ENCODE measurements at places on chromosomes 1 and 21.

DNA sequence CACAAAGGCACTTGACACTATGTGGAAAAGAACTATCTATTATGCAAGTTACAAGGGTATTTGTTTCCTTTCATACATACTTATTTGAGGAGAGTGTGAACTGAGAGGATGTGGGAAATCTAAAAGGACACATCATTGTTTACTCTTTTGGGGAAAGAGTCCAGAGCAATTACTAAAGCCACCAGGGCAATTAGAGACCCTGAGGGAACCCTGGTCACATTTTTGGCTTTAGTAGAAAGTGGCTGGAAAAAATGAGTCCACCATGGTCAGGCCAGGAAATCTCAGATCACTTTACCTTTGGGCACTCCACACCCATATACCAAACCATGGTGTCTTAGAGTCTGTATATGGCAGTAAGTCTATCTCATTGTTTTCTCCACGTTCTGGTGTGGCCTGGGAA lies 243.3 kb downstream of the HLX start:
- DNase-seq, result no peak

DNA sequence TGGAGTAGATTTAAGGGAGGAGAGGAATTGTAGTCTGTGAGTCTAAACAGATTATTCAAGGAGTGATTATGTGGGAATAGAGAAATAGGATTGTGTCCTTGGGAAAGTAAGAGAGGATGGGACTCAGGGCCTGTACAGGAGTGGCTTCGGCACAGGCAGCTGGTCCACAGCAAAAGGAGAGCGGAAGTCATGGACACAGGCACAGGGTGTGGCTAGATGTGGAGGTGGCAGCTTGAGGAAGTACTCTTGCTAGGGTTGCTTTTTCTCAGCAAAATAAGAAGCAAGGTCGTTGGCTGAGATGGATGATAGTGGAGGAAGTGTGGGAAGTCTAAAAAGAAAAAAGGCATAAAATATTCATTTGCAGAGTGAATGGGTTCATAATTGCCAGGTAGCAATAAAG lies 18.5 kb upstream of the ZNF648 start:
- DNase-seq, result no peak

DNA sequence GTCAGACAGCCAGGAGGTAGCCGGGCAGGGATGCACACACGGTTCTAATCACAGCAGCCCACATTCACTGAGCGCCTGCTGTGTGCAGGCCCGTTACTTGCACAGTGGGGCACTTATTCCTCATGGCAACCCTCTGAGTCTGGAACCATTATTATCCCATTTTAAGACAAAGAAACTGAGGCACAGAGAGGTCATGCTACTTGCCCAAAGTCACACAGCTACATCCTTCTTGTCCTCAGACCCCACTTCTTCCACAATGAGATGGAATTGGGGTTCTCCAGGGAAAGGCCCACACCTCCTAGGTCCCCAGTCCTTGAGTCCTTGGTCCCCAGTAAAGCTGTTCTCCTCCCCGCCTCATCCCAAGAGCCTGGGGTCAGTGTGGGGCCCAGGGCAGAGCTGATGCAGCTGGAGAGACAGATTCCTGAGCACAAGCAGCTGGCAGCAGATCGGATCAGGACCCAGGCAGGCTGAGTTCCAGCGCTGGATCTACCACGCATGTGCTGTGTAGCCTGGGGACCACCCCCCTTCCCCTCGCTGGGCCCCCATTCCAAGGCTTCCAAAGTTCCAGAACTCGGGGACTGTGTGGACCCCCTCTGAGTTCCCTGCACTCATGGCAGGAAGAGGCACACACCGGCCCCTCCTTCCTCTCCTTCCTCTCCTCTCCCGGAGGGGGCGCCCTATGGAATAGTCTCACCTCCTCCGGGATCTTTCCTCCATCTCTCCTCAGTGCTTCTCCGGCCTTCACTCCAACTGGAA lies 393.4 kb downstream of the MATN1 start:
- no peak for DNase-seq

DNA sequence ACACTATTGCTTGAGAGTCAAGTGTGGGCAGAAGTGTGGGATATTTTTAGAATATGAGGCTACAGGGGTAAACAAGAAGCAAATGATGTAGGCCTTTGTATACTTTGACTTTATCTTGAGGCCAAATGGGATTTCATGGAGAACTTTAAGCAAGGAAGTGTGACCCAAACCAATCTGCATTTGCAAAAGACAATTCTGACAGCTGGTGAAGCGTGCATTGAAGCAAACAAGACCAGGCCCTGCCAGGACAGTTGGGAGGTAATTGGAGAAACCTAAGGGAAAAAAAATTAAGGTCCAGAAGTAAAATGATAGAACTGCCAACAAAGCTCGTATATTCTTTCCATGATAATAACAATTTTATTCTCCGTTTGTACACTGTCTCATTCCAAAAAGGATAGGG lies 168.3 kb downstream of the TM2D1 start:
- no peak for DNase-seq

DNA sequence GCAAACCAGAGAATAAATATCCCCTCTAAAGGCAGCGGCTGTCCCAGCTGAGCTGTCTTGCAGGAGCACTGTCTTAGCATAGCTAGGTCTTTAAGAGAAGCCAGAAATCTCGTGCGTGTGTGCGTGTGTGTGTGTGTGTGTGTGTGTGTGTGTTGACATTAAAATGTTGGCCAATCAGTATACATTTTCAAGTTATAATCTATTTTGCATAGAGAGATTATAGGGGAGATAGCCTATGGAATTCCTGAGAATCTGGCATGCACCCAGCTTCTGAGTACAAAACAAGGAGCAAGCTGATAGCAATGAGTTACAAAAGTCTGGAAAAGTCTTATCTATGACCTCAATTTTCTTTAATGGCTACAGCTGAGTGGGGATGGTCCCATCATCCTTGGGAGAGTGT lies 17.7 kb downstream of the METTL13 start:
- DNase-seq, result no peak

DNA sequence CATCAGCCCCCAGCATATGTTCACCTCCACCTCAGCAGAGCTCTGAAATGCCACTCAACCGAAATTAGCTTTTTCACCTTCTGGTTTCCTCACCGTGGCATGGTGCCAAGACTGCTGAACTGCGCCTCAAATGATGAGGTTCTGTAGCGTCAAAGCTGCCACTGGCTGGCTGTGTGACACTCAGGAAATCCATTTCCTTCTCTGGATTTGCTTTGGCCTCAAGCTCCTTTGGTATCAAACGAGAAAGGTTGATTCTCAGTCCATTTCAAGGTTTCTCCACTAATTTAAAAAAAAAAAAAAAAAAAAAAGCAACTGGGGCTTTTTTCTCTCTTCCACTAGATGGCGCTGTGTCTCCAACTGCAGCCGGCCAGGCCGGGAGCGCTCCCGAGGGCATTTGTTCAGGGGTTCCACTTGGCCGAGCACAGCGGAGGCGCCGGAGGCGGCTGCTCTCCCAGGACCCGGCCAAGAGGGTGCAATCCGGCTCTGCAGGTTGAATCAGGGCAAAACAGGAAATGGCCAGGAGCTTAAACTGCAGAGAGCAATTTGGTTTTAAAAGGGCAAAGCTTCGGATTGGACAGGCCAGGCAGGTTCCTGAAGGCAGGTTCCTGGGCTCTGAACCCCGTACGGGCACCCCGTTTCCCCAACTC lies 26.5 kb upstream of the PLA2G2C start:
- peak; percentile 44 for DNase-seq

DNA sequence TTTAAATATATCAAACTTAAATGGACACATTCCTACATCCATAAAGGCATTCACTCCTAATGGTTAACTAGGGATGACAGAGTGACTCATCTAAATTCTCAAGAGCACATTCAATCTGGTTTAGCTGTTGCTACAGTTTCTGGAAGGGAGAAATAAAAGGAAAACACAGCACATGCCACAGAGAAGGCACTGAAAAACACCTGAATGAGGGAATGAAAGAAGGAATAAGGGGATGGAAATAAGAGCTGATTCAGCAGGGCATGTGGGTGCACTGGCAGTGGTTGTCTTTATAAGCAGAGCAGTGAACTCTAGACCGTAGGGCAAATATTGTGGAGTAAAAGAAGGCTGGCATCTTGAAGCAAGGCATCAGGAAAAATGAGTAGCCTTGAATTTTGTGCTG lies 79.3 kb downstream of the LHX4 start:
- DNase-seq, result no peak

DNA sequence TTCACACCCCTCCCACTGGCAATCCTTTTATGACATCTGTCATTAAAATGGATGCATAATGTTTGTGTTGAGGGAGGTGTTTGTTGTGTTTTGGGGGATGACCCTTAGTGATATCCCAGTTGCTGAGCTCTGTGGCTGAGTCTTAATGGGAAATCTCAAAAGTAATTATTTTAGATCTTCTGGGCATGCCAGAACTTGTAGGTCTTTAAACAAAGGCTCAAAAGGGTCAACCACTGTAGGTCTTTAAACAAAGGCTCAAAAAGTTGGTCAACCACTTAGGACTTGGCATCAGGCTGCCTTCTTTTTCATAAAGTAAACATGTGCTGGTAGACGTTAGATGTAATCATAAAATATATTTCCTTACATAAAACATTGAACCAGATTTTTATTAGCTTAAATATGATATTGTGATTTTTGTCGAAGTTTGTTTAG lies 78.0 kb downstream of the CDC14A start:
- DNase-seq, result no peak

GRCh38 chr1:167819849-167820683 lies 93.9 kb downstream of the ADCY10 start:
- no peak for DNase-seq

DNA sequence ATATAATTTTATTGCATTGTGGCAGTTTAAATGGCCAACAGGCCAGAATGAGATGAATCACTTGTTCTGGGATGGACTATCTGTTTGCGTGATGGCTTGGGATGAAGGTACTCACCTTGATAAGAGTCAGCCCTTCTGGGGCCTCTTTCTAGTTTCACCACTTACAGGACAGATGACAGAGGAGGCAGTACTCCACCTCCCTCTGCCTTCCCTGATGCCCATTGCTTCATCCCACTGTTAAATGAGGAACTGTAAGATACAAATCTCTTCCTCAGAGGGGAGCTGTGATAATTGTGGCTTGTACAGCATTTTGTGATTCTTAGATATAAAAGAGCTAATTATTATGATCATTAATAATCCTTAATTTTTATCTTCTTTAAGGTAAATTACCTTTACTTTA lies 3.7 kb upstream of the TCHH start:
- DNase-seq, result no peak

DNA sequence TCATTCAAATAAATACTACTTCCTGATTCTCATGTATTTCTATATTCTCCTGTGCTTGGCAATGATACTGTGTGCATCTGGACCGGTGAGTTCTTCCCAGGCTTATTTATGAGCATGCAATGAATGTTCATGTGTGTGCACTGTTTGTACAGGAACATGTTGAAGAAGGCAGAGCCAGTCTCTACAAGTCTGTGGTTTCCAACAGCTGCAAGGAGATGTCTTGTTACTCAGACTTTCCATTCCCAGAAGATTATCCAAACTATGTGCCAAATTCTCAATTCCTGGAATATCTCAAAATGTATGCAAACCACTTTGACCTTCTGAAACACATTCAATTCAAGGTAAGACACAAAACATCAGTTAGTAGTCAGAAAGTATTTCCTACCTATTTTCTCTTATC lies 19.1 kb downstream of the FMO1 start:
- no peak for DNase-seq

DNA sequence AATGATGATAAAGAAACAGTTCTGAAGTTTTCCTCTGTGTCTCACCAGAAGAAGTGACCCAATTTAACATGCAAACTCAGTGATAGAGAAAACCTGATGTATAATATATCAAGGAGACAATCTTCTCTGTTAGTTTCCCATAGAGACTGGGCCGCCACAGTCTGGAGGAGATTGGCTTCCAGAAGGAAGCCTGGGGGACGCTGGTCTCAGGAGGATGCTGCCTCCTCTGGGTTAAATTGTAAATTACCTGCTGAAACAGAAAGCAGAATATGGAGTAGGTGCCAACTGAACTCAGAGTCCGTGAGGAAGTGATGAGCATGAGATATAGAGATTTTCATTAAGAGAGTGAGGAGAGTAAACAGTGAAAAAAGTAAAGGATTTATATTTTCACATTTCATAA lies 15.8 kb downstream of the OR14I1 start:
- DNase-seq, result peak; percentile 10

DNA sequence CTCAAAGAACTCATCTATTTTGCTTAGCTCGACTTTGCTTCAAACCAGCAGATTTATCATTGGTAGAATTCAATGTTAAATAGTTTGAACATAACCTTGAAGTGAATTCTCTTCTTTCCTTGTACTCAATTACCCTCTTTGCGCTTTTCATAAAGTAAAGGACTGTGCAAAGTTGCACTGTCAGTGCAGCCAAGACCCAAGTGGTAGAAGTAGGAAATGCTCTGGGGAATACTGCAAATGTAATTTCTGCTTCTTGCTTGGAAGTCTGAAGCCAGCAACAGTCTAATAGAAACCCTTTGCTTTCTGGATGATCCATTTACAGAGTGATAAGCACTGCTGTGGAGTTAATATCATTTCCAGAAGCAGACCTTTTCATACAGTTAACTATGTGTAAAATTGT lies 936.7 kb upstream of the TMPRSS15 start:
- no peak for DNase-seq

- no peak for DNase-seq
These were observed 2.2 kb upstream of the CRABP2 start for GRCh38 chr1:156707417-156708217.

- no peak for DNase-seq
These were observed 73.1 kb downstream of the KIF1B start for GRCh38 chr1:10283318-10283984.

DNA sequence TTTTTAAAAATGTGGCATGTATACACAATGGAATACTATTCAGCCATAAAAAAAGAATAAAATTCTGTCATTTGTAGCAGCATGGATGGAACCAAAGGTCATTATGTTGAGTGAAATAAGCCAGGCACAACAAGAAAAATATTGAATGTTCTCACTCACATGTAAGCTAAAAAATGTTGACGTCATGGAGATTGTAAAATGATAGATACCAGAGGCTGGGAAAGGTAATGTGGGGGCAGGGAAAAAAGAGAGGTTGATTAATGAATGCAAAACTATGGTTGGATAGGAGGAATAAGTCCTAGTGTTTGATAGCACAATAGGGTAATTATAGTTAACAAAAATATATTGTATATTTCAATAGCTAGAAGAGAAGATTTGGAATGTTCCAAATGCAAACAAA lies 89.1 kb upstream of the SLC35F3 start:
- DNase-seq, result no peak

DNA sequence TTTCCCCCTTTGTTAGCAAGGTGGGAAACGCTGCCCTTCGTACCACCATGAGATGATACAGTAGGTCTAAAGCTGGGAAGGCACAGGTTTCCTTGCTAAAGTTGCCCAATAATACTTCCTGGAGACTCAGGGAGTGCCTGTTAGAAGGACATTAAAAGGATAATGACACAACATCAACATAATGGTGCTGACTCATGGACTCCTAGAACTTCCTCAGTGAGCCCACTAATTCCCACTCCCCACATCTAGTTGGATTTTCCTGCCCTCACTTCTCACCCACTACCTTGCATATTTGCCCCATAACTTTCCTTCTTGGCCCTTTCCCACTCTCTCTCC lies 17.5 kb downstream of the CFAP45 start:
- no peak for DNase-seq

GRCh38 chr1:60274422-60275290 lies 201.1 kb upstream of the C1orf87 start:
- DNase-seq, result no peak

GRCh38 chr21:24339406-24339805 lies 1267.9 kb downstream of the MRPL39 start:
- no peak for DNase-seq

Data from T-cell (primary cell).